ENCODE measurements at places on chromosomes 6 and 20.

DNA sequence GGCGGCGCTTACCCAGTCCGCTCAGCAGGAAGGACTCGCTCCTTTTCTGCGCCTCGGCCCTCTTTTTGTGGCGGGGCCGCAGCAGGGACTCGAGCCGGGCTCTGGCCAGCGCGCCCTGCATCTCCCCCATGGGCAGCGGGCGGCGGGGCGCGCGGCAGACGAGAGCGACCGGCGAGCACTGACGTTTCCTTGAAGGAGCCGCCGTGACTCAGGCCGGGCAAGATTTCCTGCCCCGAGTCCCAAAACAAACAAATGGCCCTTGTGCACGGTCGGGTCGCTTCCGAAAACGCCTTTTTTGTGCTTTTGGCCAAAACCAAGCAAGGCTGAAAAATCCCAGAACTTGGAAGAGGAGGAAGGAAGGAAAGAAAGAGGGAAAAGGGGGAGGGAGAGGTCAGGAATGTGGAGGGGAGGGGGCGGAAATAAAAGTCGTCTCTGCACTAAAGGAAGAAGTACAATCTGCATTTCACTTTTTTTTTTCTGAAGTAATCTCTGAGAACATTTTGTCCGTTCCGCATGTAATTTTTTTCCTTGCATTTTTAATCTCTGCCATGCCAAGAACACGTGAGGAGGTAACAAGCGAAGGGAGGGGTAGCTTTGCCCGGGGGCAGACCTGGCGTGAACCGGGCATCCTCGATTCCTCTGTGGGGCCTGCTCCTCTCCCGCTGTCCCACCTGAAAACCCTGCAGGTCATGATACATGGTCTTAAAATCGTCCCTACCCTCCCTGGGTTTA, 123.3 kb upstream of the SLC2A12 start:
- DNase-seq: peak; percentile 67

- DNase-seq: no peak
Measured at GRCh38 chr6:142222022-142222421, 75.0 kb downstream of the VTA1 start.

- peak; percentile 31 for DNase-seq
Measured at GRCh38 chr20:7207186-7207798, 439.8 kb downstream of the BMP2 start.

DNA sequence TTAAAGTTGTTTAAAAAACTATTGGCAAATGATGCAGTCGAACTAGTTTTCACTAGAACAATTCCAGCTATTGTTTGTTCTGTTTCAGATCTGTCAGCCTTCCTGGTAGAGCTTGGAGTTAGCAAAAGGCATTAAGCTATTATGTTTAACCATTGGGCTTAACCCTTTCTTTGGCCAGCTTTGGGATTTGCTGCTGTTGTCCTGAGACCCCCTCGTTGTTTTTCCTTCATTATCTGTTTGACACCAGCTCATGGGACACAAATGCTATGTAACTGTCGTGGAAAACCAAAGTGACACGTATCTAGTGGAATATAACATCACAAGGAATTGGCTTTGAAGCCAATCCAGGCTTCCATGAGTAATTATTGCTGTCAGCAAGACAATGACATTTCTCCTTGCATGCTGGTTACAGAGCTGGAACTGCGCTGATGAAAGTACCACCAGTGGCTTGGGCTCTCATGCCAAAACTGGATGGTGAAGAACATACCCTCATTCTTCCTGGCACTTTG, 96.0 kb downstream of the EYA2 start:
- peak; percentile 33 for DNase-seq

DNA sequence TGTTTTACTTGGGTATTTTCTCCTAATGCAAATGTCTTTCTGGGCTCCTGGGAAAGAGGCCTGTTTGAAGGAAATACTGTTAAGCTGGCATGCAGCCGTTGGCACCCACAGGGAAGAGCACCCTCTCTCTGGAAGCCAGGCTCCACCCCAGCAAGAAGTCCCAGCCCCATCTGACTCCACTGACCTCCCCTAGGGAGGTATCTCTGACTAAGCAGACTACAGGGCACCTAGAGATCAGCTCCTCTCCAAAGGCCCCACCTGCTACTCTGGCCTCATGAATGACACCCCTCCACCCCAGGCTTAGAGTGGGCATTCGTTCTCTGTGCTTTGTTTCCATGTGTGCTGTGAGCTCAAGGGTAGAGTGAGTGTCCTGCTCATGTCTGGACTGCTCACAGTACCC, 6.4 kb upstream of the MDGA1 start:
- no peak for DNase-seq

- no peak for DNase-seq
Measured at GRCh38 chr6:52377538-52378221, 15.7 kb downstream of the PAQR8 start.

GRCh38 chr20:18103497-18103896, 34.2 kb upstream of the KAT14 start:
- DNase-seq: no peak

DNA sequence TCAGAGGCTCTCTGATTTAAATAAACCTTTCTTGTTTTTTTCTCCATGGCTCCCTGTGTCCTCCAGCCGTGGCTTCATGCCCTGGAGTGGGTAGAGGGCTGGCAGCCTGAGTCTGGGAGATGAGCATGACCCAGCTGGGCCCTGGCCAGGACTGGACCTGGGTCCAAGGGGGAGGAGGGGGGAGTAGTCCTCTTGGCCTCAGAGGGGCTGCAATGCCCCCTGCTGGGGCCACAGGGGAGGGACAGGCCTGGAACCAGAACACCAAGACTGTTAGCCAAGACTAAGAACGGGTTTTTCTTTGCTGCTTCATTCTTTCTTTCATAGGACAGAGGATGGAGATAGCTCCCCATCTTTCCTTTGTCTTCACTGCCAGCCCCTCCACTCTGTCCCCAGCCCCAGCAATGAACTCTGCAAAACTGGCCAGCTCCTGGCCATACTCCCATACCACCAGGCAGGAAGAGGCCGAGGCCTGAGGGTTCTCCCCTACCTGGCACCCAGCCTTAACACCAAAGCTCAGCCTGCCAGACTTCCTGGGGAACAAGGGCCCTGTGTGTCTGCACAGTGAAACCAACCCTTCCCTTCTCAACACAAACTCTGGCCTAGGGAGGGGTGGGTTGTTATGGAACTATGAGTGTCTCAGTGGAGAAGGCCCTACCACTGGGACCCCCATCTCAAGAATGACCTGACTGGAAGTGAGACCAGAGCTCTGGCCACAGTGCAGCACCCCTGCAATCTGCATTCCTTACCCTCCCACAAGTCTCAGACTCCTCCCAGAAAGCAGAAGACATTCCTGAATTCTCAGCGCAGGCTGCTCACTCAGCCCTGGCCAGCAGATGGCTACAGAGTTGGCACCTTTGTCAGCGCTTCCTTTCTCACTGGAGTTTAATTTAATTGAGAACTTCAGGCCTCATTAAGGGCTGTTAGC, 11.0 kb downstream of the SLC29A1 start:
- DNase-seq: peak; percentile 75
